ENCODE measurements at places on chromosomes 2 and 18.
A peak's percentile ranks its signal among the peaks of the same experiment; 100 is the strongest.

DNA sequence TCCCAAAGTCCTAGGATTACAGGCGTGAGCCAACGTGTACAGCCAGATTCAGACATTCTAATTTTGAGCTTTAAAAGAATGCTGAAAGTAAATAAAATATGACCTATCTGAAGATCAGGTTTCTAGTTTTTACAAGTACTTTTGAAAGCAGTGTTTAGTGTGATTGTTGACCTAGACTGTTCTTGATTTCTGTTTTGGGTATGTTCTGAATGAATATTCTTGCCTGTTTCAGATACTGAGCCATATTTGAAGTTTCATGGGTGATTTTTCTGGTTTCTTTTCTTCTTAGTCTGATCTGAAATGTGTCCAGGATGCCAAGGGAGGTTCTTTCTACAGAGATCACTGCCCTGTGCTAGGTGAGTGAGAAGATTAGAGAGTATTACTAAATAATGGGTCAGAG is 37.2 kb downstream of the MIB1 start:
- no peak for DNase-seq

- DNase-seq, result no peak
Observed at GRCh38 chr18:37563931-37564392, 1.6 kb downstream of the CELF4 start.

DNA sequence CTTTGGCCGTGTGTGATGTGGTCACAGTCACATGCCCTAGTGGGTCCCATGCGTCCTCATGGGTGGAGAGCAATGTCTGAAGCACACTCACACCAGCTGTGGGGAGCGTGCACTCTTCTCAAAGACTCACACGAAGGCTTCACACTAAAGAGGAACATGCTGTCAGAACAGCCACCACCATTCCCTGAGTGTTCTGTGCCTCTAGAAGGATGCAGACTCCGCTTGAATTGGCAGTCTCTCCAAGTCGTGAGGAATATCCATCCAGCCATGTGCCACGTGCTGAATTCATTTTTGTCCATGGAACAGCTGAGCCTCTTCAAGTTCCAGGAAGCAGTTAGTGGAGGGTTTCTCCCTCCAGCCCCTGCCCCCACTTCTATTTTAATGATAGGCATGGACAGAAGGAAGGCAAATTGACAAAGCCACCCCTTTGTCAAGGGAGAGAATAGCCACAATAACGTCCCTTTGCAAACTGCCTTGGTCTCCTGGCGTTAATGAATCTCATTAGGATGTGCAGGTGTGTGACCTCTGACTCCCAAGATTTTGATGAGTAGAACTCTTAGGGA is 464.3 kb upstream of the ID2 start:
- no peak for DNase-seq

DNA sequence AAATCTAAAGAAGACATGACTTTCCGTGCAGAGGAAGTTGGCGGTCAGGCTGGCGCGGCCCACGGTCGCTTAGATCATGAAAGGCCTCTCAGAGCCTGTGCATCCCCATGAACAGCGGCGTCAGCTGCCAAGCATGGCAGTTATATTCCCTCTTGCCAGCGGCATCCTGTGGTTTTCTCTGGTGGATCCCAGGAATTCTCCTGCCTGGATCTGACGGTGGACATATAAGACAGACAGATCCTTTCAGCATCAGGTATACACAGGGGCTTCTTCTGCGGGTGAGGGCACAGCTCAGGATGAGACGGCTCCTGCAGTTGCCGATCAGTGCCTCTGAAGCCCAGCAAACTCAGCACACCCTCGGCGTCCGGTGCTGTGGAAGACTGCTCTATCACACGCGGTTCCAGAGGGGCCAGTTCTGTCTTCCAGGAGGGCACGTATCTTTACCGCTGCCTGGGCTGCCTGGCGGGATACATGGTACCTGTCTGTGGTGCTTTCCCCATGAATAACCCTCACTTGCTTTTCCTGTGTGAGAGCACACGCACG is 157.8 kb downstream of the LDLRAD4 start:
- no peak for DNase-seq

GRCh38 chr18:74493689-74494088 is 2.5 kb upstream of the CNDP2 start:
- DNase-seq, result peak; percentile 70

- DNase-seq, result no peak
Observed at GRCh38 chr2:224843141-224843540, 127.0 kb upstream of the CCDC195 start.

GRCh38 chr2:69225933-69226332 is 161.1 kb downstream of the GFPT1 start:
- no peak for DNase-seq

GRCh38 chr2:1755436-1756191 is 11.3 kb upstream of the PXDN start:
- DNase-seq, result no peak

- no peak for DNase-seq
Observed at GRCh38 chr18:74248595-74248994, 43.2 kb downstream of the CYB5A start.
